ENCODE measurements at places on chromosomes 6 and 20.

DNA sequence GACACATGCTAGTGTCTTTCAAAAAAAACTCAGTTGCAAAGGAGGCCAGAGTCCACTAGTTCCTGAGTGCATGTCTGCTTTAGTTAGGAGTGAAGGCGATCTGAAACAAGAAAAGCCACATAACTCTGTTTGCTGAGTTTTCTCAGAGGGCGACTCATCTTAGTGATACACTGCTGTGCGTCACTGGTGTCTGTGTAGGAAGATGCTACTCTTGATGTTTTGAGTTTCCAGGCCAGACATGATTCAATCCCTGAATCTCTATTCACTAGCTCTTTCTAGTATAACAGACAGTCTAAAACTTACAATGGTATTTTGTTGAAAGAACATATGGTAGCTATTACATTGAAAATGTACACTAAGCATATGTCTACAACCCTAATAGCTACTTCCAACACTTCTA lies 60.9 kb downstream of the GFRAL start:
- DNase-seq = no peak

DNA sequence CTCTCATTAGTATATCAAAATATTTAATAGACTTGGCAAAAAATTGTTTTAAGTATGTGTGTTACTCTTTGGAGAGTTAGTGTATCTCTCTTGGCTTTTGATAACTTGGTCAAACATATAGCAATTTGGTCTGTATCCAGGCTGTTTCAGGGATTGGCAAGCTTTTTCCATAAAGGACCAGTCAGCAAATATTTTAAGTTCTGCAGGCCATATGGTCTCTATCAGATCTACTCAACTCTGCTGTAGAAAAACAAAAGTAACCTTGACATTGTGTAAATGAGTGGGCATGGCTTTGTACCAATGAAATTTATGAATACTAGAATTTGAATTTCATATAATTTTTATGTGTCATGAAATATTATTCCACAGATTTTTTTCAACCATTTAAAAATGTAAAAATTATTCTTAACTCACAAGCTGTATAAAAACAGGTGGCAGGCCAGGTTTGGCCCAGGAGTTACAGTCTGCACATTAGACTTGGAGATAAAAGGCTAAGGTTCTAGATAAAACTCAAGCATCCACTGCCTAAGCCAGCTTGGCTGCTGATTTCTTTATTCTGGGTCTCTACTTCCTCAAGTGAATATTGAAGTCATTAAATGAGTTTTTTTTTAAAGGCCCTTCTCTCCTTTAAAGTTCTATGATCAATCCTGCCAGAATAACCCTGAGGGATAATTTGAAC lies 13.7 kb downstream of the GSTA4 start:
- DNase-seq = no peak

DNA sequence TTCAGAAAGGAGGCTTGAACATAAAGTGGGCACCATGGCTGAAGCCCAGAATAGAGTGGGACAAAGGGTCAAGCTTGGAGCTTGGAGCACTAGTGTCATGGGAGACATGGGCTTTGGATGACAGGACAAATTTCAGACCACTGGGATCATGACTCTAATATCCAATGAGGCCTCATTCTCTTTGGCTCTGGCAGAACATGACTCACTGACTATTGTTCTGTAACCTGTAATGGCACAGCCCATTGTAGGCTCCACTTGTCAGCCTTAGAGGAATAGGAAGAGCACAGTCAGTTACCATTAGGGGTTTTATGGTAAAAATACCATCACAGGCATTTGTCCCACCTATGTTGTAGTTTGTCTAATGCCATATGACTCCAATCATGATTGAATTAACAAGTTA lies 34.0 kb upstream of the MMS22L start:
- no peak for DNase-seq

DNA sequence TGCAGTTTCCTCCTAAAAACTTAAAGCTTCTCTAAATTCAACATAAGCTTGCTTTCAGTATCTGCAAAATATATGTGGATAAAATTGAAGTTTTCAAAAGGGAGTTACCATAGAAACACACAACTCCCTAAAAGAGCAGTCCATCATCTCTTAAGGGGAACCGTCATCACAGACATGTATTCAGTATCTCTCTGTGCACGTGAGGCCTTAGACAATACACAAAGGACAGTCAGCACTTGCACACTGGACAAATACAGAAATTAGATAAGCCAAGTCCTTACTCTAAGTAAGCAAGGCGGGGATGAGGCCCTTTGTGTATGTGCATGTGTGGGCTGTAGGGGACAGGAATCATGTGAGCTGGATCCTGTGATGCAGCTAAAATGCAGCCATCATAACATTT lies 136.6 kb downstream of the BACH2 start:
- no peak for DNase-seq

DNA sequence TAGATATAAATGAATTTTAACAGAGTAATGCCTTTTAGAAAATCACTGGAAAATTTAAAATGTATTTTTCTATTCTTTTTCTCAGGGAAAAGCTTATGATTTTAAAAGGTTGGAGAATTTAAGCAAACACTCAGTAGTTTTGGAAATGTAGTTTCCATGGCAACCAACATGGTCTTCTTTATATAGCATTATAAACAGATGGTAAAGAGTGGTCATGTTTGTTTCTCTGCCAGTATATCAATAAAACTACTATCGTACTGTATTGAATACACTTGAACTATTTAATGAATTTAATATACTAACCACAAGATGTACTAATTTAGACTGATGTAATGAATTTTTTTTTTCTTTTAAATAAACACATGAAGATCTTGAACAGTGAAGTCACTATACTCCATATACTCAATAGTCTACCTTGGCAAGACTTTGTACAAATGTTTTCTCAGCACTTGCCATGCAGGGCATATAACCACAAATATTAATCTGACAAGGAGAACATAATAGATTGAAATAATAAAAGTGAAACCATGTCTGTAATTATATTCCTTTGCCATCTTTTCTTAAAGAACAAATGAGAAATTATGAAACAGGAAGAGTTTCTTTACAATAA lies 105.5 kb downstream of the PDSS2 start:
- no peak for DNase-seq

- DNase-seq = no peak
Observed at GRCh38 chr20:20604357-20604756, 108.1 kb downstream of the RALGAPA2 start.

- no peak for DNase-seq
Observed at GRCh38 chr6:225121-225721, 67.1 kb upstream of the DUSP22 start.

DNA sequence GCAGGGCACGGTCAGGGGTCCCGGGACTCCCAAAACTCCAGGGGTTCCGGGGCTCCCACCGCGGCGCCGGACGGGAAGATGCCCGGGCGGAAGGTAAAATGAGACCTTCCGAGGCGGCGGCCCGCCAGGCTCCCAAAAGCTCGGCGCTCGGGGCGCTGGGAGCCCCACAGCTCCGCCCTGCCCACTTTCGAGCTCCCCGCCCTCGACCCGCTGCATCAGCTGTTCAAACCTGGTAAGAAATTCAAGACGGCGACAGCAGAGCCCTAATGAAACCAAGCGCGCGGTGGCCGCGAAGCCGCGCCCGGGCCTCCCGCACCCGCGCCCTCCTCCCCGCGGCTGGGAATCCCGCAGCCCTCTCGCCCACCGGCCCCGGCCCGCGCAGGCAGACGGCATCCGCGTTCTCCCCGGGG lies 369 bp downstream of the SLC4A11 start:
- DNase-seq = peak; percentile 71

GRCh38 chr6:149915970-149916865 lies 6.7 kb downstream of the RAET1G start:
- no peak for DNase-seq

DNA sequence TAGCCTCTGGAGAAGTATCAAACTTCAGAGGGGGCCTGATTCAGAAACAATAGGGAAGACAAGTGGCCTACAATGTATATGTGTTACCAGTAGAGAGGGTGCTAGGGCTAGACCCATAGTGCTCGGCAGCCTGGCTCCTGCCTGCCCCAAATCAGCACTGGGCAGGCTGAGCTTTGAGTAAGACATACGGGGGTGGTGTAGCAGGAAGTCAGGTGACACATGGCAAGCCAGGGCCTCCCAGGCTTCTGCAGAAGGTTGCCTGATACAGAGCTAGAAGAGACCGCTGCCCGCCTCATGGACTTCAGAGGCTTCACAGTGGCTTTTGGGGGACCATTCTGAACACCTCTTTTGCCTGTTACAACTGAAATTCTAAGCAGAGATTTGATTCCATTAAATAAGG lies 43.4 kb downstream of the RALY start:
- no peak for DNase-seq

- no peak for DNase-seq
Observed at GRCh38 chr6:154350293-154350692, 6.3 kb downstream of the IPCEF1 start.

GRCh38 chr20:34595377-34596184 lies 37.1 kb downstream of the MAP1LC3A start:
- no peak for DNase-seq

DNA sequence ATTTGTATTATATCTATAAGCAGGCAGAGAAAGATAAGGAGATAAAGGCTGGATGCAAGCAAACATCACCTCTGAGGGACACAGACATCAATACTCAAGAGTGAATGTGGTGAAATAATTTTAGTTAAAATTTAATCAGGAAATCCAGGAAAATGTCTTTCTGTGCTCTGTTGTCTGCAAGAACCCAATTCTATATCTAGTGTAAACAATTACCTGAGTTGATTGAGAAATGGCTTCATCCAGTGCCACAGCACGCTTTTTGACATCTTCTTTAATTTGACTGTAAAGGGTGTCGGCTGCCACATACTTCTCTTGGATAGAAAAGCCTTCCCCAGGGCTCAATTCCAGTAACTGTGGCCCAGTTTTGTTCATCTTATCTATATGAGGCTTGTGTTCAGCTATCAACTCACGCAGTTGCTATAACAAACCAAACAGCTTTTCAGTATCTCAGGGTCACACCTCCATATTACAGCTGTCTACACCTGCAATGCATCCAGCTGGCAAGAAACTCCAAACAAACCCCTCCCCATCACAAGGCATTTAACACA lies 131.6 kb downstream of the DST start:
- no peak for DNase-seq

DNA sequence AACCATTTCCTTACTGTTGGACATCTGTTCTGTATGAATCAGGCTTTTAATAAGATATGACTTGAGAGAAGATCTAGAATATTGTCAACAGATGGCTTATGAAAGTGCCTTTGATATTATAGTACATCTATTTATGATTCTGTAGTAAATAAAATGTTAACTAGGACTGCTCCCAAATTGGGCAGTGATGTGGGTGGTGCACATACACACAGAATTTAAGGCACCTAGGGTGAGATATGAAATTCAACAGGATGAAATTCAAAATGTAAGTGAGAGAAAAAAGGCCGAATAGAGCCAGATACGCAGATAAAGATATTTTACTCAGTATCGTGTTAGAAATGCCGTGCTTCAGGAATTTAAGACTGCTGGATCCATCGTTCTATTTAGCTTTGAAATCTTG lies 26.3 kb downstream of the FAM50B start:
- no peak for DNase-seq

GRCh38 chr20:54608039-54608745 lies 132.8 kb downstream of the DOK5 start:
- no peak for DNase-seq

- DNase-seq = no peak
Observed at GRCh38 chr6:151005896-151006632, 140.6 kb downstream of the MTHFD1L start.

- no peak for DNase-seq
Observed at GRCh38 chr6:52493669-52494068, 73.5 kb downstream of the EFHC1 start.

DNA sequence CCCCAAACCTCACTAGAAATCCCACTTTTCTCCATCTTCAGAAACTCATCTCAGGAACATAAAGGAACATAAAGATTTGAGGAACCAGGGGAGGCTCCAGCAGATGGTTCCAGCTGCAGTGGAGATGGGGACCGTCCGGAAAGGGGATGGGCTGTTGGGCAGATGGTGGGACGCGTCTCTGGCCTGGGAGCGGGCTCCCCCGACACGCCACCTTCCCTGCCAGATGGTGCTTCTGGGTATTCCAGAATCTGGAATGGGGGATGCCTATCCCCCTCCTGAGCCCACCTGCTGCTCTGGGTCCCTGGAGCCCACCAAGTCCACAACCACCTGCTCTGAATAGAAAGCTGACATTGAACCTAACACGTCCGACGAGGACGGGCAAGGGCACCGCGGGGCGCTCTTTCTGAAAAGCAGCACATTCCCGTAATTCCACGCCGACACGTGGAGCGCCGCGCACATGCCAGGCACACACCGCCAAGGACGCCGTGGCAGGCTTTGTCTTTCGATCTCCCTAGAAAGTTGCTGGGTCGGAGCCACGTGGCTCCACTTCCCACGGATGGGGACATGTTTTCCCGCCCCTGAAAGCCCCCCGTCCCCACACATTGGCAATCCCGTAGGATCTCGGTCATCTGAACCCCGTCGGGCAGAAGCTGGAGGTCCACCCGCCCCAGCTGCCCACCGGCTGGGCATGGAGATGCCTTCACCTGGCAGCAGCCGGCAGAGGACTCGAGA lies 27.3 kb downstream of the SLC2A4RG start:
- DNase-seq = no peak

DNA sequence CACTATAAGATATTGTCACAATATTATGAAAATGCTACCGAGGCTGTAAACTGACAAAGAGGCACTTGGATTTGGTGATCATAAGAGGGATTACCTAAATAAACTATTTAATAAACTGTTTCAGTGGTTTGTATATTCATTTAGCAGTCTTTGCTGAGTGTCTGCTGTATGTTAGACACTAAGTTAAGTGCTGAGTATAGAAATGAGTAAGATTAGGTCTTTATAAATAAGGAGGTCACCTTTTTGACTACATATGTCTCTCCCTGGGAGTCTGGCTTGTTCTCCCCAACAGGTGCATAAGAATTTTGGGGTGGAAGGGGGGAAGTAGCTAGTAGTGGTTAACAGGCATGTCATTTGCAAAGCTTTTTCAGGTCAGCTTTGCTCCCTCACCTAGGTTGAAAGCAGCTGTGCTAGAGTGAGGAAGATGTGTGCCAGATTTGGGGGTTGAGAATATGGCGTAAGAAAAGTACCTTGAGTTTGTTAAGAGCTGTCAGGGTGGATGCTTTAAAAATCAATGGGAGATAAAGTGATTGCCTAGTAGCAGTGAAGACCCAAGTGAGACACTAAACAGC lies 246.3 kb downstream of the ZFAND3 start:
- no peak for DNase-seq

DNA sequence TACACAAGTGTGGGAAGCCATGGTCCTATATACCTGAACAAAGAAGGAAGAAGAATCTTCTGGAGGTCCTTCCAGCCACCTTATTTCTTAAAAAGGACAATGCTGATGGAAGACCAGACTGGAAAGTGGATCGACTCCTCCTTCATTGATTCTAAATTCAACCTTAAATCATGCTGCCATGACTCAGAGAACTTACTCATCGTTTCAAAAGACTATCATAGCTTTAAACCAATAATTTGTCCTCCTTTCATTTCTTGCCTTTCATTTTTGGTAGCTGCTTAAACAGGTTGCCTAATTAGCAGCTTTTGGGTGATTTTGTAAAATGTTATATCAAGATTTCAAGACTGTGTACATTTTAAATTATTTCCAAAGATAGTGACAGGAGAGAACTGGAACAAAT lies 60.8 kb downstream of the RTN4IP1 start:
- no peak for DNase-seq

GRCh38 chr6:111243095-111243494 lies 155.8 kb downstream of the SLC16A10 start:
- no peak for DNase-seq

GRCh38 chr20:53183181-53183580 lies 211.0 kb downstream of the TSHZ2 start:
- DNase-seq = no peak
